Activated gamma-delta T cell (primary cell): ENCODE measurements at places on chromosomes 2 and 18.

DNA sequence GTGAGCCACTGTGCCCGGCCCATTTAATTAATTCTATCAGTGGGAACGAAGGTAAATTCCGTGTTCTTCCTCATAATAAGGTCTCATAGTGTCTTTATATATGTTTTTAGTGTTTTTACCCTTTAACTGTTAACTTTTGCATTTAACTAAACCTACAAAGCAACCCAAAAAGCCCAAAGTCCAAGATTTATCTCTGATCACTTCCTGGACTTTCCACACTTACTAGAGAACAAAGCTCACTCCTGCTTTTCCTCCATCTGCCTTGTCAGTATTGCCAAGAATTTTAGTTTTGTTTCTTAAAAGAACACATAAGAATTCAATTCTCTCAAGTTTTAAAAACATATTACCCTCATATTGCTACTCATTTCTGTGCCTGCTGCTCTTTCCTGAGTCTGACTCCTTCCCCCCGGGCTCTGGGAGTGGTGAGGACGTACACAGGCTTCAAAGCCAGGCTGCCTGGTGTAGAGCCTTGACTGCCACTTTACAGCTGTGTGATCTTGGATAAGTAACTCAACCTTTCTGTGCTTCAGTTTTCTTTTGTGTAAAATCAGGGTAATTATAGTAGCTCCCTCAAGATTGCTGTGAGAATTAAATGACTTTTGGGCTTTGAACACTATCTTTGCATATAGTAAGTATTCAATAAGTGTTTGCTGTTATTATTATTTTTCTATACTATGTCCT, 24.9 kb upstream of the GPR155 start:
- no peak for DNase-seq

GRCh38 chr2:147420947-147421675, 423.7 kb upstream of the ACVR2A start:
- no peak for DNase-seq

DNA sequence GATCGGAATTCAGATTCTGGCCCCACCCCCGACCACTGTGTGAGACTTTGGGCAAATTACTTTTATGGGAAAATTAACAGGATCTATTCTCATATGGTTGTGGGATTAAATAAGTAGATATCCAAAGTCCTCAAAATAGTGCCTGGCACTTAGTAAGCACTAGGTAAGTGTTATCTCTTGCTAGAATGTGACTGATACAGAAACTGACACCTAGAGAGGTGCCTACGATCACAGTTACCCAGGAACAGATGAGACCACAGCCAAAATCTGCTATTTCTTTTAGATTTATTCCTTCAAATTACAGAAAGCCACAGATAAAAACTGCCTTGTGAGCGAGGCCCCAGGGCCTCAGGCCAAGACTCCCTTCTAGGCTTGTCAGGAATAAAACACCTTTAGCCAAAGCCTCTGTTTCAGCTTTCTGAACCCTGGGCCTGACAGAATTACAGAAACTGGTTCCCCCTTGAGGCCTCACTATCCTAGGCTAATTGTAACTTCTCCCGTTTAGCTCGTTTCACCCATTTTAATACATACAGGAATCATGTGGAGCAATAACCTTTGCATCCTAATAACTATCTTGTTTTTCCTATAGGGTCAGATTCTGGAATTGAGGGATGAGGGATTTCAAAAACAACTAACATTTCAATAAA, 22.3 kb upstream of the CHMP1B start:
- DNase-seq = no peak

DNA sequence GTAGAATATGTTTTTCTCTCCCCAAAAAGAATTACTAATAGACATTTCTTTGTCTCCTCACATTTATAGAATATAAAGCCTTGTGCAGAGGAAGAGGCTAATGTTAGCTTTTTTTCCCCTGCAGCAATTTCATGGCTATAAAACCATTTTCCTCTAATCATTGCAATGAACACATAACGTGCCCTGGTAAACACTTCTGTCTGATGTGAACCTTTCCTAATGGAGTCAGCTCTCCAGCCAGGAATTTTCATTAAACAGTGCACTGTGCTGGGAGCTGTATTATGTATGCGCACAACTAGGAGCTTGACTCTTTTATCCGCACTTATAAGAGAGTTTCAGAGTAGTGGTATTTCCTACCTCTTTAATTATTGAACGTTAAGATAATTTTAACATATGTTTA, 63.9 kb upstream of the SPATS2L start:
- no peak for DNase-seq

GRCh38 chr2:187527262-187527661, 27.0 kb downstream of the TFPI start:
- no peak for DNase-seq
